ENCODE measurements at places on chromosomes 4 and X.

DNA sequence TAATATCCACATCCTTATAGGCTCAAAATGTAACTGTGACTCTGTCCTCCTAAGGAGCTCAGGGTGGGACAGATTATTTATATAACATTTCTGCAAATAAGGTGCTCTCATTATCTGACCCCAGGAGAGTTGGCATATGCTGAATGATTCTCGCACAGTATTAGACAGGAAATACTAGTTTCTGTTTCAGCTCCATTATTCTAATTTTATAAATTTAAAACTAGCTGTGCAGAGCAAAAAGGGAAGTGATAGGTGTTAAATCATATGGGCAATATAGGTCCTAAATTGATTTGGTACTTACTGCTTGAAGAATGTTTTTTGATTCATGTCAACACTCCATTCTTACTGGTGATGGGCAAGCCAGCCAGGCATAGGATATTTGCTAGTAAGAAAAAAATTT is 141.5 kb downstream of the GLRA2 start:
- DNase-seq: no peak

GRCh38 chr4:80831383-80832361 is 198.8 kb upstream of the BMP3 start:
- no peak for DNase-seq

DNA sequence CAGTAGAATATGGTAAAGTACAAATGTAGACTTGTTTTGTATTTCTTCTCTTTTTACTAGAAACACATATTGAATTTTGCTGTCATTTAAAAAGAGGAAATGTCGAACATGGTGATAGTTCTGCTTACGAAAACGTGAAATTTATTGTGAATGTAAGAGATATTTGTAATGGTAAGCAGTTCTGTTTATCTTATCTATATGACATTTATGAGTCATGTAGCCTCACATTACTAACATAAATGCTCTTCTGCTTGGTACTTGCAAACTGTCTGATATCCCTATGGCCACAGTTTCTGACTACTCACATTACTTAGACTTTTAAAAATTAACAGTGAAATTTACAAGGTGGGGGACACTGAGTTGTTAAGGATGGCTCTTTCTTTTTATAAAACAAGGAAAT is 57.9 kb downstream of the PASD1 start:
- no peak for DNase-seq

DNA sequence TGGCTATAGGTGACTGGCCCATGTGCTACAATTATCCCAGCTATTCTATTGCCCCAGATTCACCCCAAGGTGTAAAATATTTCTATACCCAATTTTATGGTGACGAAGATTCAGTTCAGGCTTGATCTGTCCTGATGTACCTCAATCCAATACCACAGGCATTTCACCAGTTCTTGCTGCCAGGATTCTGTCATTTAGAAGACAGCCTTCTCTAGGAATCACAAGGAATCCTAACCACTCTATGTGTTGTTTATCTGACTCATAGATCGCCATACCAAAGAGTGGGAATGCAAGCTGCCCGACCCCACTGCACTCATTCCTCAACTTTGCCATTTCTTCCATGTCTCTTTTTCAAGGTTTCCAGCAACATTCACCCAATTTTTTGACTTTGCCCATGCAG is 355.0 kb upstream of the EMCN start:
- no peak for DNase-seq

DNA sequence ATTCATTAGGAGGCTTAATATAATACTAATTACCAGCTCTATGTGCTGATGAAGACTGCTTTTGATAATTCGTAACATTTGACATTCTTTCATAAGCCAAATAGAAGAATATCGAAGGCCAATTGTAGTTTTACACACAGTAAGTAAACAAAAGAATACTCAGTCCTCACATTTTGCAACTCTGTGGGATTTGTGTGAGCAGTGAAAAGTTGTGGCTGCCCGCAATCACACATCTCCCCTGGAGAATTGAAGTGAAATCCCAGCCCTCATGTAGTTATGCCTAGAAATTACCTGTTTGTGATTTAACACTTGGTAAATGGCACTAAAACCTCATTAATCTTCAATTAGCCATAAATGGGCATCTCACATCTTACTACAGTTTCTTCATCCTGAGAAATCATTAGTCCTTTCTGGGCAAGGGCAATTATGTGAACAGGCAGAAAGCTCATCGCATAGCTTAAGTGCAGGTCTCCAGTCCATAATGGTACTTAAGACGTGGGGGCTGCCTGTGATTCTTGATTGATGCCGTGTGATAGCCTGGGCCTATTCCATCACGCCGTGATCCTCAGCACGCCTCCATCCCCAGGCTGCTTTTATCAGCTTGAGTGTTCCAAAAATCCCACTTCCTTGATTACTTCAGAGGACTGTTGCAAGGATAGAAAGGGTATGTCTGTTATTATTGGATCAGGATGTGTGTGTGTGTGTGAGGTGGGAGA is 97.9 kb upstream of the METTL14 start:
- no peak for DNase-seq
